ENCODE measurements at places on chromosomes 7 and 10. TPM values are rescaled to one million over a fixed set of nuclear protein-coding genes. Genes with fewer than 3 reads are reported as not detected.

ANKRD1 gene
- not detected for total RNA-seq

FBXO24 gene
- total RNA-seq = 1.5 TPM

- H3K36me3 ChIP-seq = no peaks in the 10 kb centered on the region
- H3K27ac ChIP-seq = no peak overlapping the region
- no peak for DNase-seq
Observed at GRCh38 chr7:83271212-83272099, 108.8 kb upstream of the PCLO start.

GRCh38 chr7:50555594-50556140 lies 9.5 kb downstream of the DDC start:
- H3K4me3 ChIP-seq = no peak overlapping the region
- H3K27ac ChIP-seq = no peak overlapping the region
- no peak for DNase-seq
- H3K27me3 ChIP-seq = peaks cover 10% of the 10 kb centered on the region
- H3K36me3 ChIP-seq = no peaks in the 10 kb centered on the region
- H3K4me1 ChIP-seq = no peaks in the 10 kb centered on the region

GRCh38 chr10:124579011-124579399 lies 117.4 kb downstream of the LHPP start:
- H3K4me1 ChIP-seq = no peaks in the 10 kb centered on the region
- DNase-seq = no peak
- H3K27ac ChIP-seq = no peak overlapping the region
- H3K4me3 ChIP-seq = no peak overlapping the region
- H3K36me3 ChIP-seq = peaks cover 7% of the 10 kb centered on the region
- no peaks in the 10 kb centered on the region for H3K27me3 ChIP-seq

MYL10 gene
- not detected for total RNA-seq

GRCh38 chr10:131641231-131641630 lies 259.6 kb upstream of the PPP2R2D start:
- H3K4me1 ChIP-seq = peaks cover 6% of the 10 kb centered on the region
- H3K27me3 ChIP-seq = no peaks in the 10 kb centered on the region
- DNase-seq = peak; percentile 63
- H3K27ac ChIP-seq = no peak overlapping the region
- no peak overlapping the region for H3K4me3 ChIP-seq

- no peak overlapping the region for H3K4me3 ChIP-seq
- DNase-seq = no peak
- H3K36me3 ChIP-seq = no peaks in the 10 kb centered on the region
- no peaks in the 10 kb centered on the region for H3K4me1 ChIP-seq
- no peak overlapping the region for H3K27ac ChIP-seq
Observed at GRCh38 chr10:1301143-1301542, 245.0 kb downstream of the WDR37 start.

DNA sequence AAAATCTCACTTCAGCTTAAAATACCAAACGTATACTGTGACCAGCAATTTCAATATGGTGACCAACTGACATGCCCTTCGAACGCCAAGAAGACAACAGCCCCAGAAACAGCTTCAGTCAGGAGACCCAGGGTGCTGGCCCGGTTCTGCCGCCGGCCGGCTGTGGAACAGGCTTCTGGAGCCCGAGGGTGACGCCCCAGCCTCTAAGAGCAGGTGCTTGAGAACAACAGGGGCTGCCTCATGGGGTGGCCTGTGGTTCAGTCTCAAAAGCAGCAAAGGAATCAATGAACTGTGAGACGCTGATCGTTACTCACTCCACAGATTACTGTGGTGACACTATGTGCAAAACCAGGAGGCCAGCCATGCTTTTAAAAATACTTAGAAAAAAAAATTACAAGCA lies 17.3 kb downstream of the GPER1 start:
- no peaks in the 10 kb centered on the region for H3K27me3 ChIP-seq
- DNase-seq = no peak
- H3K4me1 ChIP-seq = peaks cover 22% of the 10 kb centered on the region
- H3K27ac ChIP-seq = no peak overlapping the region

DNA sequence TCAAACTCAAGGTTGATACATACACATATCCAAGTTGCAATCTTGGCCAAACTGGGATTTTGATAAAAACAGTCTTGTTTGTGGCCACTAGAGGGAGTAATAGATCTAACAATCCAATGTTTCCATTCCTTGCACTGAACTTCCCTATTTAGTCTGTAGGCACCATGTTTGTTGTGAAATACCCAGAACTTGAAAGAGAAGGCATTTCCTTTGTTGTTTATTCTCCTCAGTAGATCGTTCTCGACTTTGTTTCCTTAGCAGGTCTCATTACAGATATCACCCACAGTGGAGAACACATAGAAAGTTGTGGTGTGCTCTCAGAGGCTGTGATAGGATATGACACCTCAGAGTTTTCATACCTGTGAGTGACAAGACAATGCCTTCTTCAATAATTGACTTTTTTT lies 70.3 kb upstream of the MXI1 start:
- no peaks in the 10 kb centered on the region for H3K27me3 ChIP-seq
- peak overlapping the region; percentile 17 for H3K27ac ChIP-seq
- peaks cover 6% of the 10 kb centered on the region for H3K36me3 ChIP-seq

- H3K27ac ChIP-seq = no peak overlapping the region
- H3K36me3 ChIP-seq = no peaks in the 10 kb centered on the region
- no peak overlapping the region for H3K4me3 ChIP-seq
- no peak for DNase-seq
- H3K4me1 ChIP-seq = no peaks in the 10 kb centered on the region
Observed at GRCh38 chr10:61065051-61065450, 121.1 kb upstream of the RHOBTB1 start.

GRCh38 chr10:93062514-93063143 lies 2.0 kb downstream of the CYP26C1 start:
- H3K27ac ChIP-seq = no peak overlapping the region
- peaks cover 55% of the 10 kb centered on the region for H3K27me3 ChIP-seq
- peaks cover 15% of the 10 kb centered on the region for H3K36me3 ChIP-seq
- H3K4me1 ChIP-seq = peaks cover 22% of the 10 kb centered on the region
- peak; percentile 64 for DNase-seq

DNA sequence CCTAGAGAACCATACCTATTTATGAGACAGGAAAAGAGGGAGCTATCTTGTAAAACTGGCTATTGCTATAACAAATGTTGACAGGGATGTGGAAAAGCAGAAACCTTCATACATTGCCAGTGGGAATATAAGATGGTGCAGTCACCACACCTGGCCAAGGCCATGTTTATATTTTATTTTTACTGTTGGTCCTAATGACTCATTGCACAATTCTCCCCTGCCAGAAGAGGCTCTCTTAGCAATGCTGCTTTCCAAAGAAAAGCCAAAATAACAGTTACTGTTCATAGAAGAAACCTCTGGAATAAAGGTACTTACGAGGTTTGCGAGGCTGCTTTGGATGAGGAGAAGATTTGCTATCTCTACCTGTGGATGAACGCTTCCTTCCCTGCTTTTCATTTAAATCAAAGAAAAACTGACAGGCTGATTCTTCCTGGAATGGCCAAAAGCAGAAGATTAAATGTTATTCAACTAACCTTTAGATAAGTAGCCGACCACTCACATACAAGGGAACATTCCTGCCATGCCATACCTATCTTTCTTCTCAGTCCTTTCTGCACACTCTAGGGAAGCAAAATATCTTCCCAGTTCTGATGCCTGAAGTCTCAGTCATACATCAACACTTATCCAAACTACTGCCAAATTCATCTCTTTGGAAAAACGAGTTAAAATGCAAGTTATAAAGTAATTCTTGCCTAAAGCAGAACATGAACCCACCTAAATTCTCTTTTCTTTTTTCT lies 16.3 kb upstream of the CHUK start:
- no peak for DNase-seq
- no peak overlapping the region for H3K4me3 ChIP-seq
- peaks cover 3% of the 10 kb centered on the region for H3K4me1 ChIP-seq
- no peaks in the 10 kb centered on the region for H3K27me3 ChIP-seq
- H3K27ac ChIP-seq = no peak overlapping the region

- H3K4me3 ChIP-seq = no peak overlapping the region
- no peak overlapping the region for H3K27ac ChIP-seq
- no peaks in the 10 kb centered on the region for H3K36me3 ChIP-seq
- no peaks in the 10 kb centered on the region for H3K27me3 ChIP-seq
- no peak for DNase-seq
Observed at GRCh38 chr7:76074972-76075370, 27.1 kb downstream of the MDH2 start.

MTPN gene
- 106 TPM for total RNA-seq

- H3K27ac ChIP-seq = no peak overlapping the region
- no peak for DNase-seq
- no peaks in the 10 kb centered on the region for H3K4me1 ChIP-seq
- H3K4me3 ChIP-seq = no peak overlapping the region
- no peaks in the 10 kb centered on the region for H3K36me3 ChIP-seq
Observed at GRCh38 chr10:121244818-121245217, 353.4 kb downstream of the FGFR2 start.

All from activated naive CD4-positive, alpha-beta T cell treated with anti-CD3 and anti-CD28 coated beads for 36 hours (primary cell).